ENCODE measurements at places on chromosomes 4 and X.

GRCh38 chr4:13559413-13559812 is 15.1 kb upstream of the NKX3-2 start:
- DNase-seq = no peak

DNA sequence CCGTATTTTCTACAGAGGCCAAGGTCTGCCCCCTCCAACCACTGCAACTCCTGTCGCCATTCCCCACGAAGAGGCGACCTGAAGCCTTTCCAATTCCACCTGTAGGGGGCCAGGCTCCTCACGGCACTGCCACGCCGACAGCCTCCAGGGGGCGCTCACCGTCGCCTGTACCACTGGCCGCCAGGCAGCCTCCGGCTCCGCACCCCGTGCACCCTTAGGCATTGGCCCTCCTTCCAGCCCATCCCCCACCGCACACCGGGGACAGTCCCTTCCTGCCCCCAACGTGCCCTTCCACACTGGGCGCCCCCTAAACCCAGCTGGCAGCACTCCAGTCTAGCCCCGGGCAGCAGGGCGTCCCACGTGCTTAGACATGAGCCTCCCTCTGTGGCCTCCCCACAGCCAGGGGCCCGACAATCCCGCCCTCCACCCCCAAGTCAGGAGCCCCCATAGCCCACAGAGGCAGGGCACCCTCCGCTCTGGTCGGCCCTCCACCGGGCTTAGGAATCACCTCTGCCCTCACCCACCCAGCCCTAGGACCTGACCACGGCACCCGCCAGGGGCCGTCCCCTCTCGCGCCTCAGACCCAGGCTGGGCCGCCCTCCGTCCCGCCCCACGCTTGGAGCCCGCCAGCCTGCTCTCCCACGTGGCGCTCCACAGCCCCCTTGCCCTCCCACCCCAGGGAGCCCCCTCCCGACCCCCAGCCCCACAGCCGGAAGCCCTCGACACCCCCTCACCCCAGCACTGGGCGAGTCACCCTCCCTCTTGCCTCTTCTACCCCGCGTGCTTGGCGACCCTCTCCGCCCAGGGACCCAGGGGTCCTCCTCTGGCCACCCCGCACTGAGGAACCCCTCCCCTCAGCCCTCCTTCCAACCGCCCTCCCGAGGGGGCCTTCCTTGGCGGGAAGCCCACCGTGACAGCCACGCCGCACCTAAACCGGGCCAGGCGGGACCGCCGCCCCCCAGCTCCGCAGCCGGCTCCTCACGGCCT is 711 bp downstream of the PNMA6E start:
- no peak for DNase-seq

- no peak for DNase-seq
Measured at GRCh38 chr4:39335566-39335965, 30.6 kb downstream of the RFC1 start.

DNA sequence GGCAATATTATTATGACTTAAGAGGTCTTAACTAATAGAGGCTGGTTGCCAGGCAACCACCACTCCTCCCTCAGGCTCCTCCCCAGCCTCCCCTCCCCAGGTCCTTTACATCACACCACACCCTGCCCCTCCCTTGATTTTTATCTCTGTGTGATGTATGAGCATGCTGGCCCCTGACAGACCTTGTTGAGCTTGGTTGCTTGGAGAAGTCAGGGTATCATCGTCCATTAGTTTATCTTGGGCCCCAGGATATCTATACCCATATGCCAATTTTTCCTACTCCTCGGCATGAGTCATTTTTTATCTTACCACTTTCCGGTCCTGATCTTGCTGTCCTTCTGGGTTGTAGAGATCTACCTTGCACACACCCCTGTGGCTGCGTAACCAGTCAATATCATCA is 2.5 kb downstream of the AKAP4 start:
- DNase-seq = no peak

DNA sequence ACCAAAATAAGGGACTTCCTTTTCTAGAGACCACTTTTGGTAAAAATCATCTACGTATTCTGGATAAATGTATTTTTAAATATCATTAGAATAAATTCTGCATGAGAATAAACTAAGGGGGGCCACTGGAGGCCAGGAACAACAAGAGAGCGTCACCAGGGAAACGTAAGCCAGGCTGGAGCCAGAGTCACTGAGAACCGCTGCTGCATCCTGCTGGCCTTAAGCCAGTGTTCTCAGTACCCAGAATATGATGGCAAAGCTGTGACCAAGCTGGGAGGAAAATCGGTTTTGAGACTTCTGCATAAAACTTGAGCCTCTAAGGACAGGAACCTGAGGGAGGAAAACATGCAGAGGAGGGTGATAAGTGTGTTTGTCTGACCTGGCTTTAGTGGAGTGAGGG is 63.0 kb upstream of the FAM9A start:
- no peak for DNase-seq

DNA sequence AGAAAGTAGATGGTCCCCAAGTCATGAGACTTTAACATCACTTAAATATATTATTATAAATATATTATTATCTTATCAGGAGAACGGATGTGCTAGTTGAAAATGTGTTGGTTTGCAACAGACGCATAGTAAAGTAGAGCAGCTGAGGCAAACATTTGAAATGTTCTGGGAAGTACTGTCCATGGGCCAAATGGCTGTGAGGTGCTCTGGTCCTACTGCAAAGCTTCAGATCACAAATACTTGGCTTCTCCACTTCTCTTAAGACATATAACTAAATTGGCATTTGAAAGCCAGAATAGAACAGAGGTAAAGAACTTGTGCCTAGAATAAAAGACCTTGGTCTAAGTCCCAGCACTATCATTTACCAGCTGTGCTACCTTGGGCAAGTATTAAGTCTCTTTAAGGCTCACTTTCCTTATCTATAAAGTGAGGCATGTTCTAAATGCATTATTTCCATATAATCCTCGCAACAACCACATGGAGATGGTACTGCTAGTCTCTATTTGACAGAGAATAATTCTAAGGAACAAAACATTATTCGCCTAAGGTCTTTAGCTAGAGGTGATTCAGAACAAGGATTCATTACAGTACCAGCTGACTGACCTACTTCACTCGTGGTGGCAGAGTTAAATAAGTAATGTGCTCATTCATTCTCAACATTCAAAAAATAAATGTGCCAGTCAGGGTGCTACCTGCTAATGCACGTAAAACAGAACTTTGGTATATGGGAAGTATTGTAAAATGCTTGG is 297.1 kb downstream of the PPP3CA start:
- no peak for DNase-seq

GRCh38 chrX:74536832-74537371 is 77.5 kb downstream of the RLIM start:
- DNase-seq = peak; percentile 24

- peak; percentile 86 for DNase-seq
Measured at GRCh38 chr4:123649645-123650391, 253.2 kb downstream of the SPRY1 start.

DNA sequence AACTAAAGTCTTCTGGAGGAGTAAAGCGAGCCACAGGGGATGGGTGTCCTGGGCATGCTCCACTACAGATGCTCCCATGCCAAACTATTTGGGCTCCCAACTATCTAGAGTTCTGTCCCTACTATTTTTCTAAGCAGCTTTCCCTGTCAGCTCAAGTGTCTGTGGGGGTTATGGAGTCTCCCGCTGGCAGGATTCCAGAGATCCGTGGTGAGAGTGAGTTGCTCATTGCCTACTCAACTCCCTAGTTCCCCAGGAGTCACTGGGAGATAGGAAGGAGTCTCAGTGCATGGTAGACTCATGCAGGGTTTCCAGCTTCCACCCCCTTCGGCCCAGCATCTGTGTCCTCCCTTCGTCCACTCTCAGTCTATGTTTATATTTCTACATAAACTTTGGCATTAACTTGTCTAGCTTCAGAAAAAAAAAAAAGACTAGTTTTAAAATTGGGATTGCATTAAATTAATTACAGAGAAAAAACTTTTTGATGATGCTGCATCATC is 55.1 kb upstream of the INPP4B start:
- DNase-seq = no peak

GRCh38 chr4:3335385-3335784 is 42.6 kb downstream of the RGS12 start:
- no peak for DNase-seq

DNA sequence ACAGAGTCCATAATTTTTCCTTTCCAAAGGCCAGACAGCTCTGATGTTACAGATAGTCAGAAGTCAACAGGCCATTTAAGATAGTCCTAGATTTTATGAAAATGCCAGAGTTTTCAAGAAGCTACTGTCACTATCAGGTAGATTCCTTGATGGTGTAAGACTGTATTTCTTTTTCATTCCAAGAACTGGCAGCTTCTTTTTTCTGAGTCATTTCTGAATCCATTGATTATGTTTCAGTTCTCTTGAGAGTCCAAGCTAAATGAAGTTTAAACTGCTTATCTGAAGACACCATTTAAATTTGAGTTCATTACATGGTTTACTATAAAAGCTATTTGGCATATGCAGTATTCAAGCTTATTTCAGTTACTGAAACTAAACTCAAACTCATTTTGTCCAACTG is 44.6 kb downstream of the RASSF6 start:
- DNase-seq = no peak

- no peak for DNase-seq
Measured at GRCh38 chr4:184812651-184813181, 13.1 kb downstream of the ACSL1 start.

- DNase-seq = no peak
Measured at GRCh38 chr4:151324124-151324751, 1.2 kb downstream of the SH3D19 start.

- DNase-seq = no peak
Measured at GRCh38 chr4:147984065-147984777, 252.3 kb downstream of the ARHGAP10 start.

DNA sequence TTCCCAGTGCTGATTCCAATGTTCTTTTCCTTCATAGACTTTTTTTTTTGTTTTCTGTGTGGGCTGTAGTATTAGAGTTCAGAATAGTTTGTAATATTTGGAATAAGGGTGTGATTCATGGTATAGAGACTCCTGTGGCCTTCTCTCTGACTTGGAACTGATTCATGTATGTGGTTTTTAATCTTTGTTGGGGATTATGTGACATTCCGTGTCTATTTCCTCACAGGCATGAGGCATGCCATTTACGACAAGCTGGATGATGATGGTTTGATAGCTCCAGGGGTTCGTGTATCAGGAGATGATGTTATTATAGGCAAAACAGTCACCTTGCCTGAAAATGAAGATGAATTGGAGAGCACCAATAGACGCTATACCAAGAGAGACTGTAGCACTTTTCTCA is 44.4 kb downstream of the POLR2B start:
- peak; percentile 85 for DNase-seq

- DNase-seq = no peak
Measured at GRCh38 chrX:106300656-106301055, 132.6 kb downstream of the PWWP3B start.

GRCh38 chrX:43741843-43742573 is 85.9 kb downstream of the MAOA start:
- no peak for DNase-seq

DNA sequence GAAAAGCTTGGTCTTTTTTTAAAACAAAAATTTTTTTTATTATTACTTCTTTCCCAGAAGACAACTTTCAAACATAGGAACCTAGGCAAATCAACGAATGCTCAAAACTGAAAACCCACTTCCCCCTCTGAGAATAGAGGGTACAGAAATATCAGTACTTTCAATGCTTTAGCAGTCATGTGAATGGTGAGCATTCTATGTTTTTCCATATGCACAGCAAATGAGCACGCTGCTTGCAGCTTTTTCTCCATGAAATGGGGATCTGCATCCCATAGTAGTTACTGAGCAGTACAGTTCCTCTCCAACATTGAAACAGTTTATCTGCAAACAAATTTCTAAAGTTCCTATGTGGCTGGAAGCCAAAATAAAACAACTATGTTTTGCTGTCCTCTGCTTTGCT is 108.4 kb upstream of the BMP2K start:
- DNase-seq = no peak

DNA sequence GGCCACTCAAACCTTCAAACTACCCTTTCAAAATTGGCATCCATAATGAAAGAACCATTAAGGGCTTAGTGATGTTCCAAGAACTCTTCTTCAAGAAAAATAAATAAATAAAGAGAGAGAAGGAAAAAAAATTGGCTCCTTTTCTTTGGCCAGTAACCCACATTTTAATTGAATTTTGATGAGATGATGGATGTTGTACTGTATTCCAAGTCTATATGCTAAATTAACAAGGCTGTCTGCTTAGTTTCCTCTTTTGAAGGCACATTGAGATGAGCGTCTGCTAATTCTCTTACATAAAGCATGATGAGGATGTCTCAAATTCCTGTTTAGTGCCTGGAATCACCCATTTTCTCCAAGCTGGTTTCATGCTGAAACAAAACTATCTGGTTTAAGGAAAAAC is 33.4 kb downstream of the PHOX2B start:
- no peak for DNase-seq

- no peak for DNase-seq
Measured at GRCh38 chr4:3322059-3322550, 29.3 kb downstream of the RGS12 start.

GRCh38 chr4:169418846-169419245 is 148.1 kb upstream of the SH3RF1 start:
- DNase-seq = no peak

GRCh38 chrX:68832101-68832416 is 3.2 kb downstream of the EFNB1 start:
- DNase-seq = no peak

DNA sequence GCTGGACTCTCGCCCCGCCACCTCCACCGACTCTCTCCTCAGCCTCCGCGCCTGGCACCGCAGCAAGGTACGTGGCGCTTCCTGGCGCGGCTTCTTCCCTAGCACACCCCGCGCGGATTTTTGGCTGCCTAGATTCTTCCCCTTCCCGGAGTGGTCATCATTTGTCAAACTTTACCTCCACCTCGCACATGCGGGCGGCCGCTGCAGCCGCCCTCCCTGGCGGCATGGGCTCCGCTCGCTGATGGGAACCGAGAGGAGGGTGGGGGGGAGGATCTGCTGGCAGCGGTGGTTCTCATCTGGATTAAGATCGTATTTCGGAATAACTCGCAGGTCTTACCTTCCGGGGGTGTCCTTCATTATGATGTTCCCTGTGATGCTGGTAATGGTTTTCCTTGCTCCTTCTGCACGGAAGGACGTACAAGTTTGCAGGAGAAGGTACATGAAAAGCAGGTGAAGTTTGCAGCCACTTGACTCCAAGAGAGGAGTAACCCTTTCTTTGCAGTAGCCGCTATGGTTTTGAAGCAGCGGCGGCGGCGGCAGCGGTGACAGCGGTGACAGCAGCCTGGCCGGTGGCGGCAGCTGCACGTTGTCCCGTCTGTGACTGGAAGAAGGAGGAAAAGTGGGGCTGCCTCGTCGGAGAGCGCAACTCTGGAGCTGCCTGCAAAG is 2183.9 kb upstream of the TENM3 start:
- peak; percentile 63 for DNase-seq

- DNase-seq = no peak
Measured at GRCh38 chr4:126230269-126230668, 915.5 kb downstream of the FAT4 start.

GRCh38 chr4:41528512-41529205 is 9.3 kb upstream of the LIMCH1 start:
- DNase-seq = no peak

DNA sequence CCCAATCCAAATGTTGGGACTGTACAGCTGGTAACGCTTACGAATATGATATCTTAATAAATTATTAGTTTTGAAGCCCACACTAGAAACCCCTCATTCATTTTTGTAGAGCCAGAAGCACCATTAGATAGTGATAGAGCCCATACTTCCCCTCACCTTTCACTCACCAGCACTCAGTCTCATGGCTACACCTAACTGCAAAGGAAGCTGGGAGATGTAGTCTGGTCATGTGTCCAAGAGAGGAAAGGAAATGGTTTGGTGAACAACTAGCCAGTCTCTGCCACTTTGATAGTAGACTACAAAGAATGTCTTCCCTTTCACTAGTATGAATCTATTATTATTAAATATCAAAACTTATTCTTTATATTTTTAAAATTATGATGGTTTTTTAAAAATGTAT is 77.1 kb upstream of the EGFL6 start:
- DNase-seq = no peak

- DNase-seq = no peak
Measured at GRCh38 chr4:101020956-101021355, 326.4 kb downstream of the PPP3CA start.

Measured in muscle of back (tissue), 13 donors.